ENCODE measurements at places on chromosomes 7 and 10. TPM values are rescaled to one million over a fixed set of nuclear protein-coding genes. Genes with fewer than 3 reads are reported as not detected.

Gene PLXDC2
- 27.5 TPM for total RNA-seq

GRCh38 chr7:147852833-147853232 is 737.7 kb upstream of the C7orf33 start:
- DNase-seq, result no peak

Gene MEOX2
- total RNA-seq, result not detected

GRCh38 chr10:14329746-14330173 is 964 bp downstream of the FRMD4A start:
- peak; percentile 63 for DNase-seq
